ENCODE measurements at places on chromosomes 12 and 14.

GRCh38 chr14:80269353-80269925 is 58.1 kb upstream of the DIO2 start:
- no peak for DNase-seq

- DNase-seq: no peak
Observed at GRCh38 chr12:11652351-11653040, 3.0 kb downstream of the ETV6 start.

GRCh38 chr14:39847194-39847593 is 415.0 kb upstream of the FBXO33 start:
- no peak for DNase-seq

- no peak for DNase-seq
Observed at GRCh38 chr14:71970272-71970671, 38.0 kb downstream of the RGS6 start.

DNA sequence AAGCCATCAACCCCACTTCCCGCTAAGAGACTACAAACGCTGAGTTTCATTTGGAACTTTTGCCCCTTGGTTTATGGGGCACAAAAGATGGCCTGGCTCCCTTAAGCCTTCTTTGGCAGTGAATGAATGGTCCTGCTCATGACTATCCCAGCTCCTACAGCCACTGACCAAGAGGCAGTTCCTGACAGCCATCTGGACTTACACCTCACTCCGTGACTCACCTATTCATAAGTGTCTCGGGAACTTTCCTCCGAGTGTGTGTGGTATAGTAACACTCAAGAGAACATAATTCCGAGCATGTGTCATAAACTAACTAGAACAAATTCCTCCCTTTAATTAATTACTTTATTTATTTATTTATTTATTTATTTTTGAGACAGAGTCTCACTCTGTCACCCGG is 51.9 kb upstream of the NUDT4 start:
- no peak for DNase-seq

DNA sequence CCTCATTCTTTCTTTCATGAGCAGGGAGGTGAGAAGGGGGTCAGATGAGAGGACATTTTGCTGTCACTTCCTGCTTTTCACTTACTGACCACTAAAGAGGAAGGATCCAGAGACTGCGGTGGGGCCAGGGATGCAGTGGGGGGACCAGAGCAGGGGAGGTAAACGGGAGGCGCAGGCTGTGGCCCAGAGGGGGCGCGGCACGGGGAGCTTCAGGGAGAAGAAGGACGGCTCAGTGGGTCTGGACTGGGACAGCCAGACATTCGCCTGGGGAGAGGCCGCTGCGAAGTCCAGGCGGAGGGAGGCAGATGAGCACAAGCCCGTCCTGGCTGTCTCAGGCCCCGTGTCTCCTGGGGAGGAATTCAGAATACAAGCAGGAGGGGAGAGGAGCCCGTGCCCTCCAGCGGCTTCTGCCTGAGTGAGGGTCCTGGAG is 41.2 kb downstream of the SLC6A12 start:
- no peak for DNase-seq

DNA sequence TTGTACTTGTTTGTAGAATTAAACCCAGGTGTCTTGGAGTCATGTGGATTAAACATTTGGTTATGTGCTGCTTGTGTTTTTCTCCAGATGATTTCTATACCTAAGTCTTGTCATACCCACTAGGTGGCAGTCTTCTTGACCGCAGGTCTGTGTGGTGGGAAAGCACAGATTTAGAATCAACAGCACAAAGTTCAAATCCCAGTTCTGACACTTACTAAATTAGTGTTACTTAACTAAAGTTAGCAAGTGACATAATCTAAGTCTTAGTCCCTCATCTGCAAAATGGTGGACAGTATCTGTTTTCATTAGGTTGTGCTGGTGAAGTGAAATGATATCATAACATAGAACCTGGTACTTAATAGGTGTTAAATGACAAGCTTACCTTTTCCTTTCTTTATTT is 151.0 kb upstream of the ARHGAP5 start:
- DNase-seq: no peak

- DNase-seq: no peak
Observed at GRCh38 chr12:92987846-92988621, 58.9 kb upstream of the EEA1 start.

- peak; percentile 13 for DNase-seq
Observed at GRCh38 chr12:92928421-92928961, 604 bp downstream of the EEA1 start.

DNA sequence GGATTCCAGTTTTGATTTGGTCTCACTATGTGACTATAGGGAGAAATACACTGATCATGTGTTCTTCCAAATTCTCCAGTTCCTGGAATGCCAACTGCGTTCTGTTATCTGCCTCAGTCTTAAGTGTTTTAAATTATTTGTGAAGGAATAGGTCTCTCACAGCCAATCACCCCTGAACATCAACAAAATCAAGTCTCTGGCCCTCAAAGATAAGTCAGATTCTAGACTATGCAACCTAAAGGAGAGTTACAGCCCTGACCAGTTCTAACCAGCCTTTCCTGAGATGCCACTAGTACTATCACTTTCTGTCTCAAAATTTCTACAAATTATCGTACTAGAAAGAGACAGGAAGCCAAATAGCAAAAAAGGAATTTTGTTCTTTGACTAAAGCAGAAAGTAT is 22.3 kb downstream of the ZFC3H1 start:
- no peak for DNase-seq

GRCh38 chr14:26597589-26598080 is at the start of gene NOVA1:
TSS of gene NOVA1 (minus strand) at chr14:26598033. CDS start at chr14:26597436, 597 bp downstream.
- DNase-seq: no peak

- no peak for DNase-seq
Observed at GRCh38 chr14:44956866-44957265, 4.9 kb downstream of the KLHL28 start.

DNA sequence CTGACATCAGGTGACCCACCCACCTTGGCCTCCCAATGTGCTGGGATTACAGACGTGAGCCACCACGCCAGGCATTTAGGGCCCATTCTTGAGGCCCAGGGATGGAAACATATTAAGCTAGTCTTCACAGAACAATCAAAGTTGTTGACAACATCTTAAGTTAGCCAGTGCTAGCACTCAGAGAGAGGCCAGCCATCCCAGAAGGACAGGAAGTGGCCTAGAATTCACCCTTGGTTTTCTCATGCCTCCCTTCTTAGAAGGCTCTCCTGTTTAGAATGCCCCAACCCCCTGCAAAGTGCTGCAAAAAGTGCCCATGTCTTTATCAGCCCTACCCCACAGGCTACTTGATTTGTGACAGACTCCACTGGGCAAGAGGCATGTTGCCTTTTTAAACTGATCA is 12.1 kb upstream of the OR6J1 start:
- DNase-seq: no peak

DNA sequence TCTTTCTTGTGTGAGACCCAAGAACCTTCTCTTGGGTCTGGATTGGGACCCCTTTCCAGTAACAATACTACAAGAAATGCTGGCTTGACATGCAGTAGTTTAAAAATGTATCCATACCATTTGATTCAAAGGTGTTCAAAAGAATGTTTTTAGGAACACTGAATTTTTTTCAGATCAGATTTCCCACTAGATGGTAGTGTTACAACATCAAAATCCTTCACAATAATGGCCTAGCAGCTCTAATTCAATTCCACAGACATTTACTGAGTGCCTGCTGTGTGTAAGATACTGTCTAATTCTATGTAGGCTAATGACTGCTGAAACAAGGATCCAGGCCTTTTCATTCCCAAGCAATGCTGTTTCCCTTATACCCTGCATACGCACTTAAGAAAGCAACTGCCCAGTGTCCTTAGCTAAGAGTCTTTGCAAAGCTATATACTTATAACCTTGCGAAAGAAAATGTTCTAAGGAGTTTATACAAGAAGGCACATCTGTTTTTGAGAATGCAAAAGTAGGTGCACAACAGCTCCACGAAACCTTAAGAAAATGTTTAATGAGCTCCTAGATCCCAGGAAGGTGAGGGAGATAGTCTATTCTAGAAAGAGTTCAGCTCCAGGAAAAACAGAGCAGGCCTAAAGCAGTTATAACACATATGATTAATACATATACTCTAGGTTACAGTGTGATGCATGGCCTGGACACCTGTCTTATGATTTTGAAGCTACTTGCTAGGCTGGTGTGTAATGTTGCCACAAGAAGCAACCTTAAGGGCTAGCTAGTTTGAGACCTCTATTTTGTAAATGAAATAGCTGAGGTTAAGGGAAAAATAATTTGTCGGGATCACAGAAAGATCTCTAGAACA is 50.9 kb upstream of the PKP2 start:
- no peak for DNase-seq

DNA sequence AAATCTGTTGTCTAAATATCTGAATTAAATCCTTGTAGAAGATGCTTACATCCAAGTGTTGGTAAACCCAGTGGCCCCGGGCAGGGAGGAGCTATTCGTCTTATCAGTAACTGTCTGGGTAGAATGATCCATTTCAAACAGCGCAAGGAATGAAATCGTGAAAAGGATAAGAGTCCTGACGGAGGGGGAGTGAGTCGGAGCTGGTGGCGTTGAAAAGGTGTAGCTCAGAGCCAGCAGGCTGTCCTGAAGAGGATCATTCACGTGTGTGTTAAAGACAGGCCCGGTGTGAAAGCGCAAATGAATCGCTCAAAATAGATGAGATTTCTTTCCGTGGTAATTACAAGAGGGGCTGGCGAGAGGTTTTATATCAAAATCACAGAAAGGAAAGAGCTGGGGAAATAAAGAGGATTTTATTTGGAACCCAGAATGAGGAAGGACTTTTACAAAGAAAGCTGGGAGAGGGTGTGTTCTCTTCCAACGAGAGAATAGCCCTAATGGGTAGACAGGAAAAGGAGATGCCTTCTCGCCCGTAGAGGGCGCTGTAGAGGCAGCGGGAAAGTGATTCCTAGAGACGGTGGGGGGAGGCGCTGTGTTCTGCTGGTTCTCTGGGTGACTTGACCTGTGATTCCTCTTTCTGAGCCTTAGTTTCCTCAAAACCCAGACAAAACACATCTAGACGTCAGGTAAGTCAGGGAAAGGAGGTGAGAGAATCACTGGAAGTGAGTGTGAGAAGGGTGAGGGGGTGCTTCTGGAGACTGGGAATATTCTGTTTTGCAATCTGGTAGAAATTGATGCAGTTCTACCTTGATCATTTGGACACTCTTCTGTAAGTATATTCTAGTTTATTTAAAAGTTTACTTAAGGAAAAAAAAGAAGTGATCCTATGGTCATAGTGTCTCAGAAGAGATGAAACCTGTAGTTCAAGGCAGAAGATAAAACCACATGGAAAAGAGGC is 39.3 kb downstream of the SRRM4 start:
- no peak for DNase-seq

DNA sequence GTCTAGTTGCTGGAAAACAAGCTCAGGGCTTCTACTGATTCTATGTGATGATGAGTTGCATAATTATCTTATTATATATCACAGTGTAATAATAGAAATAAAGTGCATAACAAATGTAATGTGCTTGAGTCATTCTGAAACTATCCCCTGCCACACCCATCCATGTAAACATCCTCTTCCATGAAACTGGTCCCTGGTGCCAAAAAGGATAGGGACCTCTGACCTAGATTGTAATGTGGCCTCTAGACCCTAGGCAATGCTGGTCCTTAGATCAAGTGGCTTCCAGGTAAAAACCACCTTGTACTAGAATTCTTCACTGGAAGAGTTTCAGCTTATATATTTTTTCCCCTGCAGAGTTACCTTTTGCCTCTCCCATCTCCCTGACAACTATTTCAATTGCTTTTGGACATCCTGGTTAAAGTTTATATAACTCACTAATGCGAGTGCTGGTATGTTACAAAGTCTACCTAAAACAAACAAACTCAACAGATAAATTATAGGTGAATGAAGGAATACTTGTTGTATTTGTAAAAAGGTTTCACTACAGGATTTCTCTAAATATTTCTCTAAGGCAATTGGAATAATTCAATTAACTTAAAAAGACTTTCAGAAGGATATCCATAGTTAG is 462.5 kb downstream of the NAV3 start:
- no peak for DNase-seq

DNA sequence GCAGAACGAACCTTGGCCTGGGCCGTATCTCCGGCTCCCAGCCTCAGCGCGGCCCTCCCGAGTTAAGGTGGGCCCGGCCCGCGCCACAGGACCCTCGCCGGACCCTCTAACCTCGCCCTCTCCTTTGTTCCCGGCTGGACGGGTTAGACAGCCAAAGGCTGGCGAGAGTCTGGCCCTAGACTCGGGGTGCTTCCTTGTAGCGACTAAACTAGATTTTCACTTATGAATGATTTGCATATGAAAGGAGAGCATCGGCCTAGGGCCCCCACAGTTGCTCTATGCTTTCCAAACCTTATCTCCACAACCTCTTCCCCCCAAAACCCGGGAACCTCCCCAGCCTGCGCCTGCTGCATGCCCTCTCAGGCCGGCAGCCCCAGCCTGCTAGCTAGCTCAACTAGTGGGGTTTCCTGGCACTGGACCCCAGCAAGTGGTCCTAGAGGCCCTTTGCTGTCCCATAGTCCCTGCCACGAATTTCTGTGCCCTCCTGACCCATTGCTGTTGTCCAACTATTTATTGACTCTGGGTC is 2.0 kb downstream of the HOXC5 start:
- no peak for DNase-seq

DNA sequence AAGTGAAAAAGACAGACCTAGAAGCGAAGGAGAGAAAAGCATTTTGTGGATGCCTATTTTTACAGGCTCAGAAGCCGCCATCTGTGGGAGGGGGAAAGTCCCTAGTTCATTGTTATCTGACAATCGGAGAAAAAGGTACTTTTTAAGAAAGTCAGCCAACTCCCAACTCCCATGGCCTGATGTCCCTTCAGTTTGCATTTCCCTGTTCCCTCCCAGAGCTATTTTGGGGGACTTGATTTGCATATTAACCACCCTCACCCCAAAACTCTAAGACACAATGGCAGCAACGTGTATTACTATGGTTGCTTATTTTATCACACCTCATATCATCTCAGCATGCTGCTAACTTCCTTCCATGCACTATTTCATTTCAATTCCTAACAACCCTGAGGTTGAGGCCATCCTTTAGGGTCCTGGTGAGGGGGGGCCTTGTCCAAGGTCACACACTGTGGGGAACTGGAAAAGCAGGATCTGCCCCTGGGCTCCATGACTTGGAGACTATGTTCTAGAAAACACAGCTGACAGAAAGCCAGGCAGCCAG is 18.7 kb downstream of the HVCN1 start:
- no peak for DNase-seq

- no peak for DNase-seq
Observed at GRCh38 chr12:26198742-26199141, 3.4 kb downstream of the SSPN start.

GRCh38 chr12:18139989-18140596 is 50.1 kb upstream of the RERGL start:
- DNase-seq: no peak

GRCh38 chr14:95264271-95264973 is 55.3 kb downstream of the CLMN start:
- no peak for DNase-seq

All from naive thymus-derived CD8-positive, alpha-beta T cell (primary cell).